Stimulated activated CD4-positive, alpha-beta T cell treated with anti-CD3 and anti-CD28 coated beads, Interleukin-12 subunit alpha, Interleukin-12 subunit beta, amount 100 ng/mL, for 4 hours (primary cell): ENCODE measurements at places on chromosomes 12 and 14.

DNA sequence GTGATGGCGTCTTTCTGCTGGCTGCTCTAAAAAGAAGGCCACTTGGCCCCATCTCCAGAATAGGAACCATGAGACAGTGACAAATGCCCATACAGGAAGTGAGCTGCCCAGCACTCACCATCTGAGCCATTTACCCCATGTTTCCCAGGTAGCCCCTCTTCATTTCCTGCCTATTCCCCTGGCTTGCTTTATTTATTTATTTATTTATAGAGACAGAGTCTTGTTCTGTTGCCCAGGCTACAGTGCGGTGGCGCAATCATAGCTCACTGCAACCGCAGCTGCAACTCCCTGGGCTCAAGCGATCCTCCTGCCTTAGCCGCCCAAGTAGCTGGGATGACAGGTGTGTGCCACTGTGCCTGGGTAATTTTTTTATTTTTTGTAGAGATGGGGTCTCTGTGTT, 71.2 kb downstream of the RIN3 start:
- no peak for DNase-seq

- no peak for DNase-seq
Measured at GRCh38 chr12:16359512-16360491, 12.4 kb downstream of the MGST1 start.

- DNase-seq: no peak
Measured at GRCh38 chr14:65594153-65594881, 181.8 kb downstream of the FUT8 start.

DNA sequence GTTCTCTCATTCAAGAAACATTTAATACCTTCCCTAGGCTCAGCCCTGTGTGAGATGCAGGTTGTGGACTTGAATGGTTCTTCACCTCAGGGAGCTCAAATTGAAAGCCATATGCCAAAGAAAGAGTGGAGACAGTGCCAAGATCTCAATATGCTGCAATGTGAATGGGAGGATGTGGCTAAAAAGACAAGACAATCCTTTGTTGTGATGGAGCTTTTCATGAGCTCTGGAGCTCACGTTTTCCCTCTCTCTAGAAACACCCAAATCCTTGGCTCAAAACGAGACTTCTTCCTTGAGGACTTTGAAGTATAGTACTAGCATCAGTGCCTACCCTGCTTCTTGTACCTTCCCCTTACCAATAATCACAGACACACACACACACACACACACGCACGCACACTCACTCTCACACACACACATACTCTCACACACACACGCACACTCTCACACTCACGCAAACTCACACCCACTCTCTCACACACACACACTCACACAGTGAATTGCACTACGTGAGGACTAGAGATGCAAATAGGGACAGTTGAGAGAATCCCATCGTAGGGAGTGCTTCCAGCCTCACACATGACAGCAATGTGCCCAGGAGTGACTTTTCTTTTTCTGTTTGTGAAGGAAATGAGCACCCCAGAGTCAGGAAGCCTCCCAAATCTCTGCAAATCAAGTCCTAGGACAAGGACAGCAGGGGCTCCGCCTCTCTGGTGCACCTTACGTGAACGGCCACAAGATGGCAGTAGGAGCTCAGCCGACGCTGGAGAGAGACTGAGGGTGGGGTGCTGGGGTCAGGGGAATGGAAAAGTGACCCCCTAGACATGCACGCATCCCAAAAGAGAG, 231.4 kb downstream of the PCNX1 start:
- peak; percentile 64 for DNase-seq

- no peak for DNase-seq
Measured at GRCh38 chr12:42315108-42315507, 10.8 kb downstream of the ZCRB1 start.

DNA sequence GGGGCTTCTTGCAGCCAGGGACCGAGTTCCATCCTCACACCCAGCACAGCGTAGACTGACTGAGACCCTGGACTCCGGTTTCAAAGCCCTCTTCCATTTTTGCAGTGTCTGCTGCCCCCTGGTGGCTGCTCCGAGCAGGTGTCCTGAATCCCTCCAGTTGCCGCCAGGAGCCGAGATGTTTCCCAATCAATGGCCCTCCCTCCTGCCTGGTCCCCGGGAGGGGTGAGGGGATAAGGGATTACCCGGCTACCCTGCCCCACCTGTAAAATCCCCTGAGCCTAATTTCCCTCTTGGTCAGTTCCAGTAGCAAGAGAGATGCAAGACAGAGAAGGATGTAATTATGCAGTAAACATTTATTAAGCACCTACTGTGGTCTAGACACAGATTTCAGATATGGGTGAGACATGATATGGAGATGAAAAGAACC, 55.0 kb downstream of the PHETA1 start:
- peak; percentile 72 for DNase-seq

GRCh38 chr14:62253911-62254310, 491.7 kb downstream of the SNAPC1 start:
- DNase-seq: no peak

DNA sequence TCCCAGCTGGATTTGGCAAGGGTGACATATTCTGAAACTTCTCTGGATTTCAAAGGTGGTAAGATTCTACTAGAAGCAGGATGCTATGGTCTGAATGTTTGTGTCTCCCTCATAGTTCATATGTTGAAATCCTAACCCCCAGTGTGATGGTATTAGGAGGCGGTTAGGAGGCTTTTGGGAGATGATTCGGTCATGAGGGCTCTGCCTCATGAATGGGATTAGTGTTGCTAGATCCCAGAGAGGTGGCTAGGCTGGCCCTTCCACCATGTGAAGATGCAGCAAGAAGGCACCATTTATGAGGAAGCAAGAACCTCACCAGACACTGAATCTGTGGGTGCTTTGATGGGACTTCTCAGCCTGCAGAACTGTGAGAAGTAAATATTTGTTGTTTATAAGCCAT, 11.0 kb upstream of the PEX5 start:
- no peak for DNase-seq

DNA sequence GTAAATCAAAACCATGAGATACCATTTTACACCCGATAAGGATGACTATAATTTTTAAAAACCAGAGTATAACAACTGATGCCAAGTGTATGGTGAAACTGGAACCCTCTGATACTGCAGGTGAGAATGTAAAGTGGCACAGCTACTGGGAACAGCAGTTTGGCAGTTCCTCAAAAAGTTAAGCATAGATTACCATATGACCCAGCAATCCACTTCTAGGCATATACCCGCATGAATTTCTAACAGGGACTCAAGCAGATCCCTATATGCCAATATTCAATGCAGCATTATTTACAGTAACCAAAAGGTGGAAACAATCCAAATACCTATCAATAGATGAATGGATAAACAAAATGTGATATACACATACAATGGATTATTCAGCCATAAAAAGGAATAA, 57.4 kb downstream of the BAZ1A start:
- DNase-seq: no peak

DNA sequence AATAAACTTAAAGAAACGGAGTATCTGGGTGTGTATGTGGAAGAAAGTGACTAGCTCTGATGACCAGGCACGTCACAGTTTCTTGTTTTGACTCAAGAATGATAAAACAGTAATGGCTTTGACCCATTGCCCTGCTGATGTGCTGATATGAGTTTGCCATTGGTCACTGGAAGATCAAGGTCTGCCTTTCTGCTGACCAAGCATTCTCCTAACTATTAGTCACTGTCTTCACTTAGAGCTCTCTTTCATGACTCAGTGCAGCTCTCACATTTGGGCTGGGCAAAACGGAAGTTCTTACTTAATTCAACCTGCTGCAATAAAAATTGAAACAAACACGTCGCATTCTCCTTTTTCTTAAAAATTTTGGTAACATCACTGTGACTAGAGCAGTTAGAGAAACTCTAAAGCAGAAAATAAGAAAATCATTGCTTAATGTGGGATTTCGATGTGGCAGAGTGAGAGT, 366.7 kb downstream of the BTG1 start:
- DNase-seq: peak; percentile 21

GRCh38 chr12:93537769-93538168, 34.7 kb upstream of the SOCS2 start:
- DNase-seq: no peak

DNA sequence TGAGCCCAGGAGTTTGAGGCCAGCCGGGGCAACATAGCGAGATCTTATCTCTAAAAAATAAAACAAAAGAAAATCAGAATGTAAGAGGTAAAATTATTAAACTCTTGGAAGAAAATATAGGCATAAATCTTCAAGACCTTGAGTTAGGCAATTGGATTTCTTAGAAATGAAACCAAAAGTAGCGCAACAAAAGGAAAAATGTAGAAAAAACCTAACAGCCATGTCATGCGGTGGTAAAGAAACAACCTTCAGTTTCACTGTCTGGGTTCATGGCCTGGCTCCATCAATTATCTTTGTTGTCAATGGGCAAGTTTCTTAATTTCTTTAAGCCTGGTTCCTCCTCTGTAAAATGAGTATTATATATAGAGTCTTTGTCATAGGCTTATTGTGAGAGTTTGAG, 5.6 kb upstream of the GCH1 start:
- DNase-seq: no peak

DNA sequence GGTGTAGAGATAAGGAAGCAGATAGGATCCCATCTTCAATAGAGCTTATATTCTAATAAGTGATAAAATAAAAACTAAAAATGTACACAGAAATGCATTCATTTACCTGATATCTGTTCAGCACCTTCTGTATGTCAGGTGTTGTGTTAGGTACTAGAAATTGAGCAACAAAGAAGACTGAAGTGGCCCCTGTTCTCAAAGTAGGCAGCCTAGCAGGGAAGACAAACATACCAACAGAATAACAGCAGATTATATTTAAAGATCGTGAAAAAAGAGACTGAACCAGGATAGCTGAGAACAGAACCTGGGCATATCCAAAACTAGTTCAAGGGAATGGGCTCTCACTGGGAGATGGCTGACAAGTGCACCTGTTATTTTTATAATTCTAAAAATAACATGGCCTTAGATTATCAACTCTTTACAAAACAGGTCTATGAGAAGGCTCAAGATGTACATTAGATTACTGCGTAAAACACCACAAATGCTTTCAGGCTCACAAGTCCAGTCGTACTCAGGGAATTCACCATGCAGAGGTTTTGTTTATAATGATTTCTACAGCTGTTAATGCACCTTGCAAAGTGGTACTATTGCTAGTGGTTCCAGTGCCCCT, 16.4 kb downstream of the ANO6 start:
- no peak for DNase-seq

GRCh38 chr12:100826323-100826722, 31.7 kb downstream of the ANO4 start:
- no peak for DNase-seq

- DNase-seq: no peak
Measured at GRCh38 chr12:131818821-131819585, 9.2 kb upstream of the MMP17 start.

- DNase-seq: no peak
Measured at GRCh38 chr12:98939350-98939749, 294.3 kb downstream of the APAF1 start.

- DNase-seq: no peak
Measured at GRCh38 chr12:29582677-29583272, 85.3 kb upstream of the OVCH1 start.

DNA sequence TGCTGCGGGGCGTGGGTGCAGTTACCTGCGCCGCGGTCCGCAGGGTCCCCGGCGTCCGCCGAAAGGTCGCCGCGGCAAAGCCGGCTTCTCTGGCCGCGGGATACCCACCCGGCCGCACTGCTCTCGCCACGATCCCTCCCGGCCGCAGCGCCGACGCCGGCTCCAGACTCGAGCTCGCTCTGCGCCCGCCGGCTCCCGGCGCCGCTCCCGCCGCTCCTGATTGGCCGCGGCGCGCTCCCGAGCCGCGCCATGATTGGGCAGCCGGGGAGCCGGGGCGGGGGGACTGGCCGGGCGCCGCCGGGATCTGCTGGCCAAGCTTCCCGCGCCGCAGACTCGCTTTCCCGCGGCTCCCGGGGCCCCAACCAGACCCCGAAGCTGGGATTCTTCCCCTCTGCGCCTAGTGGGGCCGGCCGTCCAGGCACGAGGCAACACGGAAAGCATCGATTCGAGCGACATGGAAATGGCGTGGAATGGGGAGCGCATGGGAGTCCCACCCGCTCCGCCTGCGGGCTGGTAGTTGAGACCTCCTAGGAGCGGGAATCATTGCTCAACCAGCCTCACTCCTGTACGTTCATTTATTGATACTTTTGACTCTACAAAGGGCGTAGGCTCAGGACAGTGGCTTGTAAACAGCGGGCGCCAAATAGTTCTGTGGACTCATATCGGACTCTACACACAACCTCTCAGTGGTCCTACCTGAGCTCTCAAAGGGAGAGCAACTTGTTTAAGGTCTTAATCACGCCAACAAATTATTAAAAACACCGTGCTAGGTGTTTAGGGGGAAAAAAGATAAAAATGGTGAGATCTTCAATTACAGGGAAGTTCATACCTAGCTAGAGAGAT, 36.4 kb upstream of the STON2 start:
- DNase-seq: peak; percentile 46

- DNase-seq: no peak
Measured at GRCh38 chr12:44227616-44228015, 391.7 kb downstream of the TMEM117 start.

GRCh38 chr12:71415336-71416231, 24.0 kb upstream of the LGR5 start:
- no peak for DNase-seq

GRCh38 chr14:23413681-23414080, 5.6 kb upstream of the MYH6 start:
- DNase-seq: no peak

DNA sequence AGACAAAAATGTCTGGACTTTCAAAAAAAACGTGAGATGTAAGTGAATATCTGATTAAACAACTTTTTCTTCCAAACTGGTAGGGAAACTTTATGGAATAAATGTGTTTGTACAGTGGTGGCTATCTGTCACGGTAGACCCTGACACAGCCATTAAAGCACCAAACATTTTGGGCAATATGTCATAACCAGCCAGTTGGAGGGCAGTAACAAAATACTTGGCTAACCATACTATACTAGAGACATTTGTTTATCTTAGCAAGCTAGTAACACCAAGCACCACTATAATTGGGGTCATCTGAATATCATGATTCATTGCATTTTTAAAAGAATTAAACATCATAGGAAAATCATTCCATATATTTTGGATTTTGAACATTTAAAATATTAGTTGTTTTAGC, 6.0 kb upstream of the MYF6 start:
- no peak for DNase-seq
